ENCODE measurements at places on chromosomes 16 and 17. TPM values are rescaled to one million over a fixed set of nuclear protein-coding genes. Genes with fewer than 3 reads are reported as not detected.

KRT23 gene
- not detected for total RNA-seq

DNA sequence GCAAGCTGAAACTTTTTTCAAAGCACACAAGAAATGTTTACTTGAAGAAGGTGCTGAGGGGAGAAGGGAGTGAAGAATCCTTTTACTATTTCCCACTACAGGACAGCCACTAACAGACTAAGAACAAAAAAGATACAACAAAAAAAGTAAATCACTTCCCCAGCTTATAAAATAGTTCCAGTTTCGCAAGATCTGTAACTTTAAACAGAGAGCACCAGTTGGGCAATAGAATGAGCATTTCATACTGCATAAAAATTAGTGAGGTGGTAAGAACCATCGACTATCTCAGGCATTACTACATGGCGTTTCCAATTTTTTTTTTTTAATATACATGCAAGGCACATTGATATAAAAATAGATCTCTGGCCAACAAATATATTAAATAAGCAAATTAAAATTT lies 11.1 kb downstream of the CRYBA1 start:
- H3K36me3 ChIP-seq, result peaks cover 16% of the 10 kb centered on the region
- H3K27ac ChIP-seq, result peak overlapping the region; percentile 19
- no peaks in the 10 kb centered on the region for H3K27me3 ChIP-seq
- peak overlapping the region; percentile 59 for H3K4me3 ChIP-seq
- peaks cover 49% of the 10 kb centered on the region for H3K4me1 ChIP-seq

- DNase-seq, result no peak
- no peak overlapping the region for H3K27ac ChIP-seq
- H3K4me3 ChIP-seq, result no peak overlapping the region
- no peaks in the 10 kb centered on the region for H3K4me1 ChIP-seq
- no peaks in the 10 kb centered on the region for H3K36me3 ChIP-seq
- no peaks in the 10 kb centered on the region for H3K27me3 ChIP-seq
Measured at GRCh38 chr16:65213866-65214595, 92.2 kb upstream of the CDH11 start.

PRR29 gene
- total RNA-seq, result not detected

DNA sequence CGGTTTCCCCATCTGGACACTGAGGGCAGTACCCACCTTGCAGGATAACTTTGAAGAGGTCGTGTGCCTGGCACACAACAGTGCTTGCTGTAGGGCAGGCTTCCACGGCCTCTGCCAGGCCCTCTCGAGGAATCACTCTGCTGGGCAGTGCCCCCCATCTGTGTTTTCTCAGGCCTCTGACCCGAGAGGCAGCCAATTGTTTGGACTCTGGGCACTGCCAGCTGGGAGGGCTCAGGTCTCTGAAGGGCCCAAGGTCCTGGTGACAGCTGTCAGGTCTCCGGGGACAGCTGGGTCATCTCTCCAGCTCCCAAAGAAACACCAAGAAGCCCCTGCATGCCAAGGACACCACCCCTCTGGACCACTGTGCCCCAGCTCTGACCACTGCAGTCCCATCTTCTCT lies 1.0 kb upstream of the RAB26 start:
- DNase-seq, result no peak
- H3K4me3 ChIP-seq, result no peak overlapping the region
- no peak overlapping the region for H3K27ac ChIP-seq
- no peaks in the 10 kb centered on the region for H3K27me3 ChIP-seq
- H3K36me3 ChIP-seq, result no peaks in the 10 kb centered on the region

VPS25 gene
- 18.5 TPM for total RNA-seq

- no peak for DNase-seq
- no peak overlapping the region for H3K4me3 ChIP-seq
- H3K4me1 ChIP-seq, result no peaks in the 10 kb centered on the region
- no peak overlapping the region for H3K27ac ChIP-seq
- H3K27me3 ChIP-seq, result no peaks in the 10 kb centered on the region
Measured at GRCh38 chr16:83258366-83258928, 549.3 kb upstream of the HSBP1 start.

DNA sequence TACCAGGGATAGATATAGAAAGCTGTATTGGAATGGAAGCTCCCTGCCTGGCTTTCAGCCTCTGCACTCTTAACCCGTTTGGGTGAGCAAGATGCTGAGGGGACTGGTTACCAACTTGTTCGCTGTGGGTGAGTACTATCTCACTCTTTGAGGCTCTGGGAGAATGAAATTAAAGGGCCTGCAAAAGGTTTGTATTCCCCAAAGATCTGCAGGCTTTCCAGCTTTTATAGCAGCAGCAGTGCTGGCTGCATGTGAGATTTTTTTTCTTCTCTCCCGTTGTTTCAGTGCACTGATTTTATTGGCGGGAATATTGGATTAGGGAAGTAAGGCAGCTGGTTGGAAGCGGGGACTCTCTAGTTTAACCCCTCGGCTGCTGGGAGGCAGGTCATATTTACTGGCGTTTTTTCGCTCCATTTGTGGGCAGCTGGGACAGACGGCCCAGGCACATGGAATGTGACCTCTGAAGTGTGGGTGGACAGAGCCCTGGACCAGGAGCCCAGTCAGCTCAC lies 30.9 kb downstream of the C17orf75 start:
- no peaks in the 10 kb centered on the region for H3K4me1 ChIP-seq
- DNase-seq, result no peak

DNA sequence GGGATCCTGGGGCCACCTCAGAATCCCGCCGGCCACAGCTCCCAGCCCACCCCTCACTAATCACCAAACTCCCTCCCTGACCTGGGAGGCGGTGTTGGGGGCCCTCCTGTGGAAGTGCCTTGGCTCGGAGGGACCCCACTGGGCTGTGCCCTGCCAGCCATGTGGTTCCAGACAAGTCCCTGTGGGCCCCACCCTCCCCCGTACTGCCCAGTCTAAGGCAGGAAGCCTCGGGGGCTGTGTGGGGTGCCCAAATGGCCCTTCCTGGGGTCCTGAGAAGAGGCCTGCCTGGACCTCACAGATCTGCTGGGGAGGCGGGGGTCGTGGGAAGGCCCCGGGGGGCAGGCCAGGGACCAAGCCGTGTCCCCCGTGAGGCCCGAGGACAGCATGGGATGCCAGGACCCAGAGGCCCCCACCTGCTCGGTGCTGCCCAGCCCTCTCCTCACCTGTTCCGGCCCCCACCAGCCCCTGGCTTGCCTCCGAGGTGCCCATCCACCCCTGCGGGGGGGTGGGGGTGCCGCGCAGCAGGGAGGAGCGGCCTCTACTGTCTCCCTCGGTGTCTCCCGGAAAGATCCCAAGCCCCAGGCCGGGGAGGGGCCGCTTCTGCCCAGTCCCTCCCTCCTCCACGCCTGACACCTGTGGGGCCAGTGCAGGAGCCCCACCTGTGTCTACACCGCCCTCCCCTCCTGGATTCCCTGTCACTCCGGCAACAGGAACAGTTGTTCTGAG lies 9.3 kb upstream of the KREMEN2 start:
- no peak for DNase-seq
- H3K4me1 ChIP-seq, result no peaks in the 10 kb centered on the region
- no peak overlapping the region for H3K27ac ChIP-seq
- no peaks in the 10 kb centered on the region for H3K36me3 ChIP-seq
- H3K27me3 ChIP-seq, result no peaks in the 10 kb centered on the region

ARL5C gene
- total RNA-seq, result not detected

GSG1L gene
- 5.9 TPM for total RNA-seq

TAT gene
- not detected for total RNA-seq

DNA sequence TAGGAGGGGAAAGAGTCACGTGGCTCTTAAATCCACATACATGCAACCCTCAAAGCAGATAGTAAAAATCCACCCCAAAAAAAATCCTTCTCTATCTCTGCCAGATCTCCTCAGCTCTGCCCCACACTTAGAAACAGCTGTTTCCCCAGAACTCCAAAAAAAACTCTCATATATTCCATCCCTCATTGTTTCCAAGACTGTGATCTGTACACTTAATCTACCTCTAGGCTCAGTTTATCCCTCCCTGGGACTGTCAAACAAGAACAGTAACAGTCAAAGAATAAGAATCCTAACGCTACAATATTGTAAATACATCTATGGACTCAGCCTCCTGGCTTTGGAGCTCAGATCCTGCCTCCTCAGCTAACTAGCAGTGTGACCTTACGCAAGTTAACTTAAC lies 11.6 kb downstream of the CUEDC1 start:
- peaks cover 37% of the 10 kb centered on the region for H3K4me1 ChIP-seq
- H3K27me3 ChIP-seq, result no peaks in the 10 kb centered on the region
- H3K4me3 ChIP-seq, result no peak overlapping the region
- H3K36me3 ChIP-seq, result no peaks in the 10 kb centered on the region

- H3K27ac ChIP-seq, result no peak overlapping the region
- H3K36me3 ChIP-seq, result no peaks in the 10 kb centered on the region
- no peak overlapping the region for H3K4me3 ChIP-seq
- H3K27me3 ChIP-seq, result no peaks in the 10 kb centered on the region
- H3K4me1 ChIP-seq, result no peaks in the 10 kb centered on the region
Measured at GRCh38 chr17:79704691-79705090, 26.1 kb upstream of the ENPP7 start.

- no peaks in the 10 kb centered on the region for H3K36me3 ChIP-seq
- H3K27ac ChIP-seq, result no peak overlapping the region
- no peaks in the 10 kb centered on the region for H3K4me1 ChIP-seq
Measured at GRCh38 chr17:20983359-20983637, 59.5 kb downstream of the USP22 start.

DNA sequence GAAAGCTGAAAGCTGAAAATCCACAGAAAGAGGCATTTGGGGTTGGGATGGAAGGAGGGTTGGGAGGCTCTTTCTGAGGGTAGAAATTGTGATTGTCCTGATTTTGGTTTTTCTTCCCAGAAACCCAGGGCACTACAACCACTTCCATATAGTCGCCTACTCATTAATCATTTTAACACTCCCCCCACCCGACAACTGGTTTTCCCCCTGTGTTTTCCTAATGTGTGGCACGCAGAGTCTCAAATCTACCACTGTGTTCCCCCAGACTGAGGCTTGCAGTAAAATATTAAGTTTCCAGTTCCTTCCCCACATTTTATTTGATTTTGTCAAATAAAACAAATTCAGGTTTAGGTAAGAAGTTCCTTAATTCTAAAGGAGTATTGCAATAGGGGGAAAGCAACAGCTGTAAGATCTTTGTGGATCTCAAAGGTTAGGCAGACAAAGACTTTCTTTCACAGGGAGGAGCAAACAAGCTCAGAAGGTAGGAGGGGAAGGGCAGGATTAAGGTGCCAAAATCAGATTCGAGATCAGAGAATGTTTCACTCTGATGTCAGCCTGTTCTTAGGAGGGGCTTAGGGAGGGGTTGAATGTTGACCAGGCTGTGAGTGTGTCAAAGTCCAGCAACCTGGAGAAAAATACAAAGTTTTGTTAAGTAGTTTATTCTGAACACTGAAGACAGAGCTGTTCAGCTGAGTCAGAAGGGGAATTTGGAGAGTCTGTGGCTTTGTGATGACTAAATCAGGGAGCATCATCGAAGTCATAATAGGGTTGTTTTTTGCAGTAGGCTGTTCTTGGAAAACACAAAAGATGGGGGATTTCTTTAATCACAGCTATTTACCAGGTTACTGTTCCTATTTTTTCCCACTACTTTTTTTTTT lies 3.6 kb downstream of the ZNF267 start:
- no peak for DNase-seq
- peaks cover 44% of the 10 kb centered on the region for H3K4me1 ChIP-seq
- peak overlapping the region; percentile 11 for H3K27ac ChIP-seq
- no peaks in the 10 kb centered on the region for H3K36me3 ChIP-seq

NUDT21 gene
- 43.5 TPM for total RNA-seq

DNA sequence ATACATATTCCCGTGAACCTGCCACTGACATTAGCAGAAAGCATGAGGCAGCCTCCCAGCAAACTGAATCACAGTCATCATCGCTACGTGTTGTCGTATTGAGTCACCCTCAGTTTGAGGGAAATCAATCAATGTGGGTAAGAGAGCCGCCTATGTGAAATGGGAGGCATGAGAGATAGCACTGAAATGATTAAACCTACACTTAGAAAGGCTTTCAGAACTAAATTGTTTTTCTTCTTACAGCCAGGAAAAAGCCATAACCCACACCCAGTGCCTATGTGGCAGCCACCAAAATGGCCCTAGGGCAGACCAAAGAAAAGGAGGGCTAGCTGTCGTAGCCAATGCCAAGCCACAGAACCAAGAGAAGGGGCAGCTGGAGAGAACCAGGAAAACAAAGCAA lies 90.5 kb downstream of the ADAMTS18 start:
- no peak overlapping the region for H3K27ac ChIP-seq
- no peak for DNase-seq
- H3K36me3 ChIP-seq, result no peaks in the 10 kb centered on the region
- H3K4me1 ChIP-seq, result no peaks in the 10 kb centered on the region

DNA sequence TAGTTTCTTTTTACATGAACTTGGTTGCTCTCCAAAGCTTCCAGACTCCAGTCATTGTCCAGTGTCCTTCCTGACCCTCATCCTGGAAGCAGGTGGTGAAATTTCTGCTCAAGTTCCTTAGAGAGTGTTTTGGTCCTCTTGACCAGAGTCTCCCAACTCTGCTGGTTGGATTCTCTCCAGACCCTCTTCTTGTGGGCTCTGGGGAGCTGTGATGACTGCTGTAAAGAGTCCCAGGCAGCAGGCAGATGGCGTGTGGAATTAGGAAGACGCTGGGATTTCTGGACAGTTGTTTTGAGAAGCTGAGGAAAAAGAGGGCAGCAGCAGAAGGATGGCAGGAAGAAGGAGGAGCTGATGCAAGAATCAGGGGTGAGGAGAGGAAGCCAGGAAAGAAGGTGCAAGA lies 1.6 kb upstream of the SEZ6 start:
- no peak for DNase-seq
- H3K27me3 ChIP-seq, result peaks cover 6% of the 10 kb centered on the region
- no peak overlapping the region for H3K27ac ChIP-seq
- H3K4me1 ChIP-seq, result no peaks in the 10 kb centered on the region
- no peaks in the 10 kb centered on the region for H3K36me3 ChIP-seq
- H3K4me3 ChIP-seq, result no peak overlapping the region

DNA sequence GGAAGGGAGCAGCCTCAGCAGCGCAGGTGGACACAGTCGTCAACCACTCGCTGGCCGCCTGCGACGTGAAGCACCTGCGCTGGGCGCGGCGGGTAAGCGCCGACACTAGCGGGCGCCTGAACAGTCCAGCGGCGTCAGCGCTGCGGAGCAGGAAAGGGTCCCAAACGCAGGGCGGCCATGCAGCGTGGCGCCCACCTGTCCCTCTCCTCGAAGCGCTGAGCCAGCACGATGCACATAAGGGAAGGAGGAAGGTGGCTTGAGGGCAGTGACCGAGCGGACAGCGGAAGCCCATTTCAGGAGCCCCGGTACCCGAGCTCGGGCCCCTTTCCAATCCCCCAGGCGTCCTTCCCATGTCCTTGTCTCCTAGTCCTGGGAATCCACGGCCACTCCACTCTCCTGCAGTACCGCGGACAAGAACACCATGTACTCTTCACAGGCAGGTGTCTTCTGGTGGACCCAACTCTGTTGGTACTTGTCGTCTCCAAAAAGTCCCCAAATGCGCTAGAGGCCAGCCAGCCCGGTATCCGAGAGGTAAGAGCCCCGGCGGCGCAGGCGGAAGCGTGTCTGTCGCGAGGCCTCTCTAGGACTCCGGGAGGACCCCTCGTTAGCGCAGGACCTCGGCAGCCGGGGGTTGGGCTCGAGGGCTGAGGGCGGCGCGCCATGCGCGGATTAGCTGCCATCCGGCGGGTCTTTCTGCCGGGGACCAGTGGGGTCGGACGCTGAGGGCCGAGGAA lies 14.4 kb downstream of the ZNF232 start:
- no peaks in the 10 kb centered on the region for H3K4me1 ChIP-seq
- H3K36me3 ChIP-seq, result peaks cover 3% of the 10 kb centered on the region
- DNase-seq, result no peak
- H3K4me3 ChIP-seq, result peak overlapping the region; percentile 66
- no peaks in the 10 kb centered on the region for H3K27me3 ChIP-seq

KCNJ18 gene
- total RNA-seq, result not detected

Data from thoracic aorta (tissue), 2 donors.